Breast epithelium (tissue), 4 donors: ENCODE measurements at places on chromosomes 1 and 21.

GRCh38 chr1:79633456-79633855 is 626.9 kb upstream of the ADGRL4 start:
- no peak for DNase-seq

DNA sequence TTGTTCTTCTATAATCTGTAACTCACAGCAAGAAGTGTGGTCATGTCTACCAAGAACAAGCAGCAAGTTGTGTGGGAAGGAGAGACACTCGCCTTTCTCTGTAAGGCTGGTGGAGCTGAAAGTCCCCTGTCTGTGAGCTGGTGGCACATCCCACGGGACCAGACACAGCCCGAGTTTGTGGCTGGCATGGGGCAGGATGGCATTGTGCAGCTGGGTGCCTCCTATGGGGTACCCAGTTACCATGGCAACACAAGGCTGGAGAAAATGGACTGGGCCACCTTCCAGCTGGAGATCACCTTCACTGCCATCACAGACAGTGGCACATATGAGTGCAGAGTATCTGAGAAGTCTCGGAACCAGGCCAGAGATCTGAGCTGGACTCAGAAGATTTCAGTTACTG is 15.5 kb downstream of the CD101 start:
- no peak for DNase-seq

GRCh38 chr1:112309499-112309898 is 86.5 kb upstream of the CTTNBP2NL start:
- no peak for DNase-seq

DNA sequence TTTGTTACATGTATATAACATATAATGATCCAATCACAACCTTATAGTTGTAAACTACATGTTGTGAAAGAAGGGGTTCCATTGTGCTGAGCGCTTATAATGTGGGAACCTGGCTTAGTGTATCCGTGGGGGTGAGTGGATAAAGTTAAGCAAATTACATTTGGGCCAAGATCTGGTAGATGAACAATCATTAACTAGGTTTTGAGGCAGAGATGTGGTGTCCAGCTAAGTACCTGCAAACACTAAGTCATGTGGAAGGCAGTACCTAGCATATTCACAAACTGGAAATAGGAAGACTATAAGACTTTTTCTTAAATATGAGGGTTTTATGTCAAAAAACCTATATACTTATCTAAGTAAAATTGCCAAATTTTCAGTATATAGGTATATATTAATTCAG is 167.2 kb upstream of the PDE4B start:
- no peak for DNase-seq

- DNase-seq = no peak
Measured at GRCh38 chr1:117615474-117615873, 9.6 kb downstream of the TENT5C start.

DNA sequence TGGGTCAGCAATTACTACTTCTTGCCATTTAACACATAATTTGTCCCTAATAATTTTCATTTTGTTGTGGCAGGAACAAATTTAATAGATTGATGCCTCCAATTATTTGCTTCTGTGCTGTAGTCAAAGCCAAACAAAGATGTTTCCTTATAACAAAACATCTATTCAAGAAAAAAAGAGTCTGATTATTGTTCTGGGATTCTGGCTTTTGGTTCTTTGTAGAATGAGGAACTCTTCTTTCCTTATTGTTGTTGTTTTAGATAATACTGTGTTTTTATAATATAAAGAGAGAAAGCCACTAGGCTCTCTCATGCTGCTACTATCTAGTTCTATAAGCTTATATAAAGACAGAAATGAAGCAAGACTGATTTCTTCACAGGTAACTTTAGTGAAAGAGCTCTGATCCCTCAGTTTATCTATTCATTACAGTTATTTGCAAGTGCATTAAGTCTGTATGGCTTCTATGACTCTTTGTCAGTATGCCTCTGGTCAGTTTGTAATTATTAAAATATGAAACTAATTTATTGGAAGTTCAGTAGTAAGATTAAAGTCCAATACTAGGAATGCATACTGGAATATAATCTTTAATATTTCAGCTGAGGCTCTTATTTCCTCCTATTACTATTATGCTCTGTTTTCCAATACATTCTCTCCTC is 37.4 kb downstream of the PRKACB start:
- DNase-seq = no peak

DNA sequence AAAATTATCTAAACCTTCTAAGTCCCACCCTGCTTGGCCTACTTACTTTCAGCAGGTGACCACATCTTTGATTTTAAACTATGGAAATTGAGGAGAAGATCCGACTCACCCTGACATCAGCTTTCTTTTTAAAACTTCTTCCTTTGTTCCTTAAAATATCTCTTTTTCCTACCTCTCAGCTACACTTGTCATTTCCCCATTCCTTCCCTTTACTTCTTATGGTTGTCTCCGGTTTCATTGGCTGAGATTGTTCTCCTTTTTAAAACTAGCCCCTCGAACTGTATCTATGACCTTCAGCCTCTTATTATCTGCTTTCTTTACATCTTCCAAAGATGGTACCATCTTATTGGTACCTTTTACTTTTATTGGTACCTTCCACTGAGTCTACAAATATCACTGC is 87.8 kb upstream of the NRIP1 start:
- DNase-seq = no peak

DNA sequence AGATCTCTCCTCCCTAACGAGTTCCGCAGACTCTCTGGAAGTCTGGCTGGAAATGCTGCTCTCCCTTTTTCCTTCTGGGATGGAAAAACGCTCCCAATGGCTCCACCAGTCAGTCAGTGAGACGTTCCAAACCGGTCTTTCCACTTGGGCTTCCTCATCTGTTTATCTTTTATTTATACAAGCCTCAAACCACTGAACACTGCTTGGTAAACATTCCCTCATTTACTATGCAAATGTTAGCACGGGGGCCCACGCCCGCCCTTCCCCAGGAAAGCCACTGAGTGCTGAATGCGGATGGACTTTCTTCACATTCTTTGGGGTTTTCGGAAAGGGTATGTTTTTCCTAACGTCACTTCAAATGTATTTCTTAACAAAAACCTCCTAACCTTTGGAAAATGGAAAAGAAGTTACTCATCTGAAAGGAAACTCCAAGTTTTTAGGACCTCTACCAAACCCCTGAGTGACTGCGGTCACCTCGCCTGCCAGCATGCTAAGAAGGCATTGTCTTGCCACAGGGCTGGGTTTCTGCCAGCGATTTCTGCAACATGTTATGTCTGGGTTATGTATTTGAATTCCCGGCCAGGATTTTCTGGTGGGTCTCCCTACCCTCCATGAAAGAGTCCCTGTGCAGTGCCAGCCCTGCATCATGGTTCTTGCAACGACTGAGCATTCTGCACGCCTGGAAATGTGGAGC is 14.0 kb upstream of the UMODL1 start:
- DNase-seq = peak; percentile 80

- DNase-seq = no peak
Measured at GRCh38 chr1:175188936-175189335, 3.6 kb downstream of the KIAA0040 start.

DNA sequence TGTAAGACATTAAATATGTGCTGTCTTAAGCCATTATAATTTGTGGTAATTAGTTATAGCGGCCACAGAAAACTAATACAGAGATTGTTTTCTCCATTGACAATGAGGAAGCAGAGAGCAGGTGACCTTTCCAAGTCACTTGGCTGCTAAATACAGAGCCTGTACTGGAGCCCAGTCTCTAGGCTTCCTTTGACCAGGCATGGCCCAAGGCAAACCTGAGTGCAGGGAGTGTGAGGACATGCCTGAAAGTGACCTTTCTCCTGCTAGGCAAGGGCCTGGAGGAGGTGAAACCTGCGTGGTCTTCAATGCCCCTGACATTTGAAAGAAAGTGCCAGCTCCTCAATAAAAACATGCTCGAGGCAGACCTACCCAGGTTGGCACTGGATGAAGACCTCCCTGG is 12.5 kb upstream of the CHI3L1 start:
- no peak for DNase-seq

GRCh38 chr1:175540896-175541645 is 202.3 kb downstream of the TNR start:
- DNase-seq = no peak

GRCh38 chr1:10958614-10959013 is 53.8 kb upstream of the TARDBP start:
- no peak for DNase-seq

DNA sequence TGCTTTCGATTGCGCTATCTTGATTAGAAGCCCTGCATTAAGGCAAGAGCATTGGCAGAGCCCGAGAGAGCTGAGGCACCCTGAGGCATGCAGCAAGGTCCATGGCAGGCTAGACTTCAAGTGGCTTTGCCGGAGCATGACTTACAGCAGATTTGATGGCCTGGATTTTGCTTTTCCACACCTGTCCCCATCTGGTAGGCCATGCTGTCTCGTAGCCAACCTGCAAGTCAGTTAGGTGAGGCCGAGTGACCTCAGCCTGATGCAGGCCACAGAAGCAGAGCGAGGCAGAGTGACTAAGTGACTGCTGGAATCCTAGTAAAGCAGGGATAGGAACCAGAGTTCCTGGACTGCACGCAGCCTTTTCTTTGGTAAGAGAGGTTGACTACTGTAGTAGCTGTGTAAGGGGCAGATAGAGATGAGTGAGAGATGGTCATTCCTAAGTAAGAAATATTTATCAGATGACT is 148.9 kb downstream of the PBX1 start:
- DNase-seq = no peak

DNA sequence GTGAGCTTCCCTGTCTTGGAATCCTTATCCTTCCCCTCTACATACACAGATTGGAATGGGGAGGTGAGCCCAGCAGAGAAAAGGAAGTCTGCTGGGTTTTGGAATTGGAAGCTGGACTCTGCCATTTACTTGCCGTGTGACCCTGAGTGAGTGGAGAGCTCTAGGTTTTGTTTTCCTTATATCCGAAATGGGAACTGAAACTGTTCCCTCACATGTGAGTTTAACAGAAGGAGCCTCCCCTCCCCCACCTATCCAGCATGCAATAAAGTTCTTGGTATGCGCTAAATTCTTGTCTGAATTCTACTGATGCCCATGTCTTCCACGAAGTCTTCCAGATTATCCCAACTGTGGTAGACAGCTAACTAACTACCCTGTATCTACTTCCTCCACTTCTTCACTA is 58.7 kb downstream of the NENF start:
- no peak for DNase-seq

- no peak for DNase-seq
Measured at GRCh38 chr1:243765676-243766075, 84.4 kb downstream of the AKT3 start.

DNA sequence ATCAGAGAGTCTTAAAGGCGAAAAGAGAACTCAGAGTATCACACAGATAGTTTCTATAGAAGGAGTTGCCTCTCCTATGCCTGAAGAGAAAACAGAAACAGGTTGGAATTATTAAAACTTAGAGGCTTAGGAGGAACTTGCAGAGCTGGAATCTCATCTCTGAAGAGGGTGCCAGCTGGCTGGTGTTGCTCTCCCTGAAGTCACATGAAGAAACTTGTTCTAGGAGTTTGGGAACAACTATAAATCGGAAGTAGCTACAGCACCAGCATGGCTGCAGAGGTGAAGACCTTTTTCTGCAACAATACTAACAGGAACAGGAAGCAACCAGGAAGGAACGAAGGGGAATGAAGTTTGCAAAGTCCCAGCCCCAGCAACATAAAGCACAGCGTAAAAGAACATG is 35.8 kb downstream of the FMO3 start:
- peak; percentile 88 for DNase-seq

GRCh38 chr1:204924013-204924759 is 53.5 kb downstream of the NFASC start:
- DNase-seq = no peak

DNA sequence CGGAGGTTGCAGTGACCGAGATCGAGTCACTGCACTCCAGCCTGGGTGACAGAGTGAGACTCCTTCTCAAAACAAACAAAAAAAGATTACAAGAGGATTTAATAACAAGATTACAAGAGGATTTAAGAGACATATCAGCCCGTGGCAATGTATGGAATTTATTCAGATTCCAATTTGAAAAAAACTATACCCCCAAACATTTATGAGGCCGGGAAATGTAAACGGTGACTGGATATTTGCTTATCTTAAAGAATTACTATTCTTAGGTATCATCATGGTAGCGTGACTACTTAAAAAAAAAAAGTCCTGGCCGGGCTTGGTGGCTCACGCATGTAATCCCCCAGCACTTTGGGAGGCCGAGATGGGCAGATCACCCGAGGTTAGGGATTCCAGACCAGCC is 21.2 kb upstream of the ELK4 start:
- DNase-seq = no peak

DNA sequence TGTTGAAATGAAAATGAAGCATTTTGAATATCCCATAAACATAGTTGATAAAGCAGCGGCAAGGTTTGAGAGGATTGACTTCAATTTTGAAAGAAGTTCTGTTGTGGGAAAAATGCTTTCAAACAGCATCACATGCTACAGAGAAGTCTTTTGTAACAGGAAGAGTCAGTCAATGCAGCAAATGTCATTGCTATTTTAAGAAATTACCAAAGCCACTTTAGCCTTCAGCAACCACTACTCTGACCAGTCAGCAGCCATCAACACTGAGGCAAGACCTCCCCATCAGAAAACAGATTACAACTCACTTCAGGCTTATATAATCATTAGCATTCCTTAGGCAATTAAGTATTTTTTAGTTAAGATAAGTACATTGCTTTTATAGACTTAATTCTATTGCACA is 33.8 kb upstream of the FCRL3 start:
- no peak for DNase-seq

DNA sequence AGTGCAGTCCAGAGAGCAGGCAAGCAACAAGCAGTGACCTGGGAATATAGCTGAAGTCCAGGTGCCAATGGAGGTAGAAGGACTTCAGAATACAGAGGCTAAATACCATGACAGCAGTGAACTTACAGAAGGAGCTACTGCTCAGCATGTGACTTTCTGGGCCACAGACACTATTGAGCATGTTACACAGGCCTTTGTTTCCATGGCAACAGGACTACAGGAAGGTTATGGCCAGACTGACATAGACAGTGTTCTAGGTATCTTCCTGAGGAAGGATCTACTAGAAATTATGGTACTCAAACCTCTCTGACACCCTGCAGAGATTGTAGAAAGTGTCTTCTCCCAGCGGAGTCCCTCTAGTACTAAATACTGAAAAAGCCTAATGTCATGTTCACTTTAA is 11.0 kb downstream of the OR2M5 start:
- DNase-seq = no peak

DNA sequence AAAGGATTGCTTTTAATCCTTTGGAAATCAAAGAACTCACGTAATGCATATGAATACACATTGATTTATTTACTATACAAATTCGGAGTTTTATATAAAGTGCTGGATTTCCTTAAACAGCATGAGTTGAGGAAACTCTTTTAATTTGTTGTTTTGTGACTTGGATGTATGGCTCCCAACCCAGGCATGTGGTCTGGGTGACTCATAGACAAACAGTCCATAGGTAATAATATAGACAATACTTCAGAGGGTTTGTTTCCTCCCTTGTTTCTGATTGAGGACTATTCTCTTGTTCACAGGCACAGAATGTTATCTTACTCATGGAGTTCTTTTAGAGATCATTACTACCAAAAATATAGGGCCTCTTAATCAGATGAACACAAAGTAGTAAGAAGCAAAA is 43.8 kb downstream of the XPR1 start:
- no peak for DNase-seq
